ENCODE measurements at places on chromosomes 1 and 21.

- DNase-seq = peak; percentile 40
Measured at GRCh38 chr1:214466403-214467077, 84.9 kb downstream of the PTPN14 start.

DNA sequence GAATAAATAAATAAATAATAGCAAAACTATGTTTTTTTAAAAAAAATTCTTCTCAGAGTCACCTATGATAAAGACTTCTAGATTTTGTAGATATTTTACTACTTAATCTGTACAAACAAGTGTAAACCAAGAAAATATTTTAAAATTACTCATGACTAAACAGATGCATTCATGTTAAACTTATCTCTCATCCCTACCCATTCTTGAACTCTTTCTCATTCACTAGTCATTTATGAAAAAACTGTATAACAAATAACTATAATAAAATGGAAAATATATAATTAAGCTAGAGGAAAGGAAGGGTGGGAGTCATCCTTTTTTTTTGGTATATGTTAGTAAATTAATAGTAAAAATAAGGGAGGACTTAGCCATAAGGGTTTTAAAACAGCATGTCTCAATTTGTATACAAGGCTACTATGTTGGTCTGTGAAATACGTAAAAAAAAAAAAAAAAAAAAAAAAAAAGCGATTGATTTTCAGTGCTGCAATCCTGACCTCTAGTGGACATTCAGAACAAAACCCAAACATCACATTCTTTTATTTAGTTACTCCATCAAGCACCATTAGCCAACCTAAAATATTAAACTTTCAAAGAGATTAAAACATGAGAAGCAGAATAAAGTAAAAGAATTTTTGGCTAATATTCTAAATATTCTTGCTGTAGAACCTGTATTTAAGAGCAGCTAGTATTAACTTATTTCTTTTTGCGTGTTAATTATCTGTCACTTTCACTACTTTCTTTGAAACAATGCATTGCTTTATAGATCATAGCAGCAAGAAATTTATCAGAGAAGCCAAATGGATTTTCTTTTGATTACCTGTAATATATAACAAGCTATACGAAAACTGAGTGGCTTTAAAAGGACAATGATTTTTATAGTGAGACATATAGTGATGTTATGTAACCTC is 255.8 kb upstream of the CACYBP start:
- DNase-seq = peak; percentile 51

DNA sequence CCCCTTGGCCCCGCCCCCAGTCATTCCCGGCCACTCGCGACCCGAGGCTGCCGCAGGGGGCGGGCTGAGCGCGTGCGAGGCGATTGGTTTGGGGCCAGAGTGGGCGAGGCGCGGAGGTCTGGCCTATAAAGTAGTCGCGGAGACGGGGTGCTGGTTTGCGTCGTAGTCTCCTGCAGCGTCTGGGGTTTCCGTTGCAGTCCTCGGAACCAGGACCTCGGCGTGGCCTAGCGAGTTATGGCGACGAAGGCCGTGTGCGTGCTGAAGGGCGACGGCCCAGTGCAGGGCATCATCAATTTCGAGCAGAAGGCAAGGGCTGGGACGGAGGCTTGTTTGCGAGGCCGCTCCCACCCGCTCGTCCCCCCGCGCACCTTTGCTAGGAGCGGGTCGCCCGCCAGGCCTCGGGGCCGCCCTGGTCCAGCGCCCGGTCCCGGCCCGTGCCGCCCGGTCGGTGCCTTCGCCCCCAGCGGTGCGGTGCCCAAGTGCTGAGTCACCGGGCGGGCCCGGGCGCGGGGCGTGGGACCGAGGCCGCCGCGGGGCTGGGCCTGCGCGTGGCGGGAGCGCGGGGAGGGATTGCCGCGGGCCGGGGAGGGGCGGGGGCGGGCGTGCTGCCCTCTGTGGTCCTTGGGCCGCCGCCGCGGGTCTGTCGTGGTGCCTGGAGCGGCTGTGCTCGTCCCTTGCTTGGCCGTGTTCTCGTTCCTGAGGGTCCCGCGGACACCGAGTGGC is at the start of gene SOD1:
Gene SOD1, plus strand, starts transcription at position 158 of the 723 bp plus-strand sequence. Its CDS starts 77 bp downstream, at position 235.
- peak; percentile 87 for DNase-seq

DNA sequence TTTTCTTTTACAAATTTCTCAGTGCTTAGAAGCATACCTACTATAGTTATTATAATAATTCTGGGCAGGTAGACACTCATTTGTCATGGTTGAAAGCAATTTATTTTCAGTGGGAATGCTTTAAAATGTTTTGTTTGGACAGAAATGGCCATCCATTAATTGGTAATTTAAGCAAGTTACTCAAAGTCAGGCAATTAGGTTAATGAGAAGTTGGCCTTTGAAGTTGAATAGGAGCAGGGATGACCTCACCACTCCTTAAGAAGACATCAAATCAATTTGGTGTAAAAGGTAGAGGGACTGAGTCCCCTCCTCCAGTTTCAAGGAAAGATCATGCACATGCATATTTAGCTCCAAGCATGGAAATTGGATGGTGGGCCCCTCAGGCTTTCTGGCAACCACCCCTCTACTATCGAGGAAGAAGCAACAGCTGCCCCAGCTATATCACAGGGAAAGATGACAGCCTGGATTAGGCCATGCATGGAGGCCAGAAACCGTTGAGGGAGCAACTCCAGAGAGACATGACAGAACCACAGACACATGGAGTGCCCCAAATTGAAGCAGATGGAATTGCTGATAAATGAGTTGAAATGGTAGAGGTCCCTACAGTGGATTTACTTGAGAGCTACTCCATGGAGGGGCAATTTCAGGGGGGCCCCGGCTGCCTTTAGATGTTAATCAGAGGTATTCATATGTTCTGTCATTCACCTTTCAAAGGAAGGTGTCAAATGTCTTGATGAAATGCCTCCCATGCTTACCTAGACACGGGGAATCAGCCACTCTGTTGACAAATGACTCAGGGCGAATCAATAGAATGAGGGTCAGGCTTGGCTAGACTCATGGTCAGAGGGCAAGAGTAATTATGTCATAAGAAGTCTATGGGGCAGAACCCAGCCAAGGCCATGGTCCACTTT is 26.7 kb downstream of the HLX start:
- no peak for DNase-seq

- DNase-seq = no peak
Measured at GRCh38 chr1:225483818-225484656, 56.2 kb upstream of the LBR start.

DNA sequence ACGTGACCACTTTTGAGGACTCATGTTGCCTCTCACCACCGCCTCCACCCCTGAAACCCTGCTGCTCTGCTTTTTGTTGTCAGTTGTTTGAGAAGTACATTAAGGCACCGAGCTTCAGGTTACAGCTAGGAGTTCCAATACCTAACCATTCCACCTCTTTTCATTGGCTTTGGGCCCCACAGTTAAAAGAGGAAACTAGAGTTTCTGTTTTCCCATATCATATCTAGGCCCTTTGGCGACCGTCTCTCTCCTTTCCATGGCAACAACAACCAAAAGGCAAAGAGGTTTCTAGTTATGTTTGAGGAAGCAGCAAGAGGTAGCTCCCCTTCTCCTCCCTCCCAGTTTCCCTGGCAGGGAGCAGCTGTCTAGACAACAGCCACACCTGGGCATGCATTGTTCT is 5.9 kb downstream of the ANKRD35 start:
- DNase-seq = no peak
